Activated CD8-positive, alpha-beta memory T cell treated with anti-CD3 and anti-CD28 coated beads for 1 hour (primary cell): ENCODE measurements at places on chromosomes 13 and 19.

DNA sequence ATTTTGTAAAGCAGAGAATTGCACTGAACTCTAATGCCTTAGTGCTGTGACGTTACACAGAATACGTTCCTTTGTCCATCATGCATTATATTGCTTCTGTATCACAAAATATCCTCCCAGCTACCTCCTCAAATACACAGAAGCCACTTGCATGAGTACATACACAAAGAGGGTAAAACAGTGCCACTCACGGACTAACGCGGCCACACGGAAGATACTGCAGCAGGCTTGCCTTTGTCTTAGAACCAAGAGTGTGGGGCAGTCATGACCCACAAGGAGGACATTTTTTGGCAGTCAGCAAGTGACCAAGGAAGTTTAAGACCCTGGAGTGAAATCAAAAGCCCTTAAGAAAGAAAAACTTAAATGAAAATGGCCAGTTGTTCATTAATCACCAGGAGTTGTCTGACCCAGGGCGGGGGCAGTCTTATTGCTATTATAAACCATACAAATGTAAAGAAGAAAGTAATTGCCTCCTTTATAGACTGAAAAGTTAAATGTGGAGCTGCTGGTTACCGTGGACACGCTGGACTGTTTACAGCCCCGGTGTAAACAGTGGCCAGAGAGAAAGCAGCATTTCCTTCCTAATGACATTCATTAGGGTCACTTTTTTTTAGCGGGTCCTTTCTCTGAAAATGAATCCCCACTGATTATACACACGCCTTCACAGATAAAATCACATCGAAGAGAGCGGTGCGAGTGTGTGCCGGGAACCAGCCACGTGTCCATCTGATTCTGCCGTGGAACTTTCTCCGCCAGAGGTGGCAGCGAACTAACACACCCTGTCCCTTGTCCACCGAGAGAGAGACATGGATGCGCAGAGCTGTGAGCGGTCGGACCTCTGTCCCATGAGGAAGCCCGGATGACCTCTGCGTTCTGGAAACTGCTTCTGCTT lies 66.8 kb downstream of the SOX1 start:
- no peak for DNase-seq

- no peak for DNase-seq
Observed at GRCh38 chr13:93562676-93563075, 336.1 kb downstream of the GPC6 start.

DNA sequence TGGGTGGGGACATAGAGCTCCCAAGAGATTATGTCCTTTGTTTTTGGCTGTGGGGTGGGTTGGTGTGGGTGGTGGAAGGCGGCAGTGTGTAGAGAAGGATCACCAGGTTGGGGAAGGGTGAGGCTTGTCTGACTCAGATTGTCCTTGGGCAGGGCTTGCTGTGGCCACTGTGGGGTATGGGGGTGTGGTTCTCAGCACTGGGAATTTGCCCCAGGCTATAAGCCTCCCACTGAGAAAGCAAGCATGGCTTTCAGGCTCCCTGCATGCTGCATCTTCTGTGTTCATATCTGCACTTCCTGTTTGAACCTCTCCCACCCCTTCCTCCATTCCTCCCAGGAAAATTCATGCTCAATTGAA lies 34.9 kb downstream of the DNAJC15 start:
- no peak for DNase-seq

- DNase-seq = no peak
Observed at GRCh38 chr19:30077851-30078355, 135.9 kb downstream of the URI1 start.

- no peak for DNase-seq
Observed at GRCh38 chr13:113897966-113898365, 34.1 kb upstream of the GAS6 start.

- no peak for DNase-seq
Observed at GRCh38 chr13:59960683-59961082, 203.0 kb downstream of the DIAPH3 start.
